Stimulated activated CD8-positive, alpha-beta memory T cell treated with anti-CD3 and anti-CD28 coated beads, Interleukin-15, amount 100 ng/mL, for 1 hour (primary cell): ENCODE measurements at places on chromosomes 13 and 19.

GRCh38 chr13:103976371-103976770 is 910.2 kb upstream of the SLC10A2 start:
- DNase-seq = no peak

GRCh38 chr19:34711890-34712289 is 22.2 kb upstream of the ZNF181 start:
- no peak for DNase-seq

- DNase-seq = no peak
These were observed 33.2 kb upstream of the PEPD start for GRCh38 chr19:33554821-33555220.

DNA sequence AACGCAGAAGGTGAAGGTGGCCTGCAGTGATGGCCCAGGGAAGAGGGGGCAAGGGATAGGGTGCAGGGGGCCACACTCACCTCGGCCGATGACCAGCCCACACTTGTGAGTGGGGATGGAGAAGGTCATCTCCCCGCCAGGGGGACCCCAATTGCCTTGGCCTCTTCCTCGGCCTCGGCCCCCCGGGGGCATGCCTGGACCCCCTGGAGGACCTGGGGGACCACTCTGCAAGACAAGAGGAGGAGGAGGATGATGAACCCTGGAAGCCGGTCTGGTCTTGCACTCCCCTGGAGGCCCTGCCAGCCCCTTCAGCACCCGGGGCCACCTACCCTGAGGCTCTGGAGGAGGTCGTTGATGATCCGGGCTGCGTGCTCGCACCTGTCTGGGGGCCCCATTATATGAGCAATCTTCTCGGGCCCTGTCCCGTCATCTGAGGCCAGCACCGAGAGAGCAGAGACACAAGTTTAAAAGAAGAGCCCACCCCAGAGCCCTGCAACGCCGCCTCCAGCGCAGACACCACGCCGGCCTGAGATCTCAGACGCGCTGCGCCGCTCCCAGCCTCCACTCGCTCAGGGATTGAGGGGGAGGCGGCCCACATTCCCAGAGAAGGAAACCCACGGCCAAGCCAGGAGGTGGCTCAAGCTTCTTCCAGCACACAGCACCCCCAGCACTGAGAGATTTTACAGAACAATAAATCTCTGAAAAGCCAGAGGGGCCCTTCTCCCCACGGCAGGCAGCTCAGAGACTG is 7.8 kb downstream of the KHSRP start:
- no peak for DNase-seq

DNA sequence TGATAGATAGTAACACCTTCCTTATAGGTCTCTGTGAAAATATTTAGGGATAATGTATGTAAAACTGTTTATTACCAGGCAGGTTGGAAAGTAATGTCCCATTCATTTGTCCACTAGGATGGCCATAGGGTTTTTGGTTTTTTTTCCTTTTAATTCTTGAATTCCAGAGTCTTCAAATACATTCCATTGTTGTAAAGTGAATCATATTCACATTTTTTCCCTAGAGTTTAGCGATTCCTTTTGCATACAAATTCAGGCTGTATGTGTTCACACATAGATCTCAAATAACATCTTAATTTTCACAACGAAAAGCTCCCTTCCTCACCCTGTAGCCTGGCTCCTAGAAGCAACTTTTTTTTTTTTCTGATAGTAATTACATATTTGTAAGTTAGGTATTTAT is 1.8 kb upstream of the ZNF557 start:
- DNase-seq = no peak

DNA sequence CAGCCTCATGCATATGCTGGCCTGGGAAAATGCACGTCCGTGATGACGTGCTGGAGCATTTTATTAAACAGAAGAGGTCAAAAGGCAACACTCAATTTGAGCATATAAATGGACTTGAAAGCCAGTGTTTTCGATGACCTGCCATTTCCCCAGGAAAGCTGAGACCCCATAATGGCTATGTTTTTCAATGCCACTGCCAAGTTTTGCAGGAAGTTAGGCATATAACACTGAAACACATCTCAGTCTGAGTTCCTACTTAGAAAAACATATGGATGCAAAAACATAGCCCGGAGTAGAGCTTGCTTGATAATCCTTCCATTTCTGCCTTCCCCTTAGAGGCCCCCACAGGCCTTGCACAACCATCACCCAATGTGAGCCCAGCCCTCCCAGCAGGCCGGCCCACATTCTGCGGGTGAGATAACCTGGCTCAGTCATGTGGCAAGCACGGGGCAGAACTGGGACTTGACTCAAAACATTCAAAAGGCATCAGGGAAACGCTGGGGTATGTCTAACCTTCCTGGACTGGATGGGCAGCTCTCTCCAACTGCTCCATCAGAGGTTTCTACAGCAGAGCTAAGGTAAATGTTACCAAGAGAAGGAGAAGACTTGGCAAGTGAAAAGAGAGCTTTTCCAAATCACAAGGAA is 24.9 kb downstream of the EPS15L1 start:
- DNase-seq = no peak

DNA sequence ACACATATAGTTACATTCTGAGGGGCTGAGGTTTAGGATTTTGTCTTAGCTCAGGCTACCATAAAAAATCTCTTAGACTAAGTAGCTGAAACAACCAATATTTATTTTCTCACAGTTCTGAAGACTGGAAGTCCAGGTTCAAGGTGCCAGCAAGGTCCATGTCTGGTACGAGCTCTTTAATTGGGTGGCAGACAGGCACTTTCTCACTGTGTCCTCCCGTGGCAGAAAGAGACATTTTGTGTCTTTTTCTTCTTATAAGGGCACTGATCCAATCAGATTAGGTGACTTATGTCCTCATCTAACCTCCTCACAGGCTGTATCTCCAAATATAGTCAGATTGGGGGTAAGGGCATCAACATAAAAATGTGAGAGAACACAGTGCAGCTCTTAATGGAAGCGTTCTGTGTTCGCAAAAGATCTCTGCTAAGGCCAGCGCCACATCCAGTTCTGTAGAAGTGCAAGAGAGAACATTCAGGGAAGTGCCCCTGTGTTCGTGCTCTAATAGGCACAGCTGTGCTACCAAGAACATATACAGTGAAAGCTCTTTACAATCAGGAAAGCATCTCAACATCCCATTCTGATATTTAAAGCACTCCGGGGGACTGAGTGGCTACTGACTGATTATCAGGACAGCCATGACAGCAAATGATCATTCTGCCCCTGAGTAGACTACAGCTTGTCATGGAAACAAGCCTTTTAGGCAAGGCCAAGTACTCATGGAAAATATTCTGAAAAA is 819.2 kb downstream of the LIG4 start:
- no peak for DNase-seq

DNA sequence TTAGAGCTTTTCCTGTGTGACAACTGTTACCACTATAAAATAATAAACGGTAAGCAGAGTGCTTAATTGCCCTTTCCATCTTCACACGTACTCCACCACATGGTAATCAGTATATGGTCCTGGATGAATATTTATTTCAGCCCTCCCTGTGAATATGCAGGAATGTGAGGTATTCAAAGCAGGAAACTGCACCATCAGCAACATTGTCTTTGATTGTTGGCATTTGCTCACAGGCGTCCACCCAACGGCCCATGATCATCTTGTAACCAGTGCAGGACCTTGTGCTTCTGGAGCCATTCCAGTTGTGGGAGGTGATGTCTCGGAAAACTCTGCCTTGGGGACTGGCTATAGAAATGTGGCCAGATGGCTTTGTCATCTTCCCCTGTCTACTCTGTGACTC is 132.6 kb downstream of the COG6 start:
- no peak for DNase-seq

DNA sequence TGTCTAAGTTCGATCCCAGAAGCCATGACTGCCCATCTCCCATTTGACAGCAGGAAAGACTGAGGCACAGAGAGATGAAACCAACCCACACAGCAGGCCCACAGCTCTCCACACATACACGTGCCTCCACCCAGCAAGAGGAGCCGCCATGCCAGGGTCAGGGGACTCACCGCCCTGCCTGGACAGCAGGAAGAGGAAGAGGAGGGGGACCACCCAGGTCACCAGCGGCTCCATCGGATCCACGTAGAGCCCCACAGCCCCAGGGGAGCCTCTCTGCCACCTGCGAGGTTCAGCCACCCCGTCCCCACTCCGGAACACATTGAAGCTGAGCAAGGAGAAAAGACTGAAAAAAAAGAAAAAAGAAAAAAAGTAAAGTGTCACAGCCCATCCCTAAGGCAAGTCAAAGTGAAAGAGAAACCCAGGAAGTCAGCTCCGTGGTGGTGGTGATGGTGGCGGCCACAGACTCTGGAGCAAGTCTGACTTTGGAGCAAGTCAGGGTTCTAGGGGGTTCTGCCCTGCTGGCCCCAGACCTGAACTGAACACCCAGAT is at the start of gene IL12RB1:
IL12RB1 (minus strand) TSS at position 345 of the 549 bp plus-strand sequence; CDS start at position 234, 111 bp downstream.
- DNase-seq = no peak

GRCh38 chr19:51368366-51369282 is at the start of gene CLDND2:
CLDND2 (minus strand) TSS chr19:51369003; CDS start chr19:51368577, 426 bp downstream.
- no peak for DNase-seq

DNA sequence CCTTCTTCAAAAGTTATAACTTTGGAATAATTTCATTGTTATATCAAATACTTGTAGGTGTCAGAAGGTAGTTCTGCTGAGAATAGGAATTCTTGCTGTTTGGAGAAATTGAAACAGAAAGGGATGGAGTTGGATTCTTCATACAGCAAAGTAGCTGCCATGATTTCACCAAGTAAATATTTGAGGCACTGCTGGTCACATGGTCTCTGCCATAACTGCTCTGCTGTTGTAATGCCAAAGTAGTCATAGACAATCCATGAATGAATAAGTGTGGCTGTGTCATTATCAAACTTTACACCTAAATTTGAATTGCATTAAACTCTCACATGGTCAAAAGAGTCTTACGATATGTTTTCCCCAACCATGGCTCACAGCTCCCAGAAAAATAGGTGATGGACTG is 308.6 kb downstream of the GPC6 start:
- DNase-seq = no peak

- no peak for DNase-seq
These were observed 17.0 kb upstream of the PIK3R2 start for GRCh38 chr19:18135712-18136584.

GRCh38 chr13:35724446-35724845 is 248.0 kb upstream of the MAB21L1 start:
- DNase-seq = no peak

DNA sequence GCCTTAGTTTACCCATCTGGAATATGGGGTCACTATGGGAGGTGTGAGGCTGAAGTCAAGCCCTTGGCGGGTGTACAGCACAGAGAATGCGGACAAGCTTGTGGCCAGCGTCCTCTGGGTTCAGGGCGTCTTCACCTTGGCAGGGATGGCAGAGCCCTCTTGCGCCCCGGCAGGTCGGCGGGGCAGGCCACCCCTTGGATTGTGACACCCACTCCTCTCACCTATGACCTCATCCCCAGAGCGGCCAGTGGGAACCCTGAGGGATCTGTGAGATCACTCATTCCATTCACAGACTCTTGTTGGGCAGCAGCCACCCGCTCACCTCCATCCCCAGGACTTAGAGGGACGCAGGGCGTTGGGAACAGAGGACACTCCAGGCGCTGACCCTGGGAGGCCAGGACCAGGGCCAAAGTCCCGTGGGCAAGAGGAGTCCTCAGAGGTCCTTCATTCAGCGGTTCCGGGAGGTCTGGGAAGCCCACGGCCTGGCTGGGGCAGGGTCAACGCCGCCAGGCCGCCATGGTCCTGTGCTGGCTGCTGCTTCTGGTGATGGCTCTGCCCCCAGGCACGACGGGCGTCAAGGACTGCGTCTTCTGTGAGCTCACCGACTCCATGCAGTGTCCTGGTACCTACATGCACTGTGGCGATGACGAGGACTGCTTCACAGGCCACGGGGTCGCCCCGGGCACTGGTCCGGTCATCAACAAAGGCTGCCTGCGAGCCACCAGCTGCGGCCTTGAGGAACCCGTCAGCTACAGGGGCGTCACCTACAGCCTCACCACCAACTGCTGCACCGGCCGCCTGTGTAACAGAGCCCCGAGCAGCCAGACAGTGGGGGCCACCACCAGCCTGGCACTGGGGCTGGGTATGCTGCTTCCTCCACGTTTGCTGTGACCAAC is at the start of gene SPACA4:
SPACA4 (plus strand) TSS at position 280 of the 896 bp plus-strand sequence; CDS start at position 517, 237 bp downstream.
- no peak for DNase-seq

DNA sequence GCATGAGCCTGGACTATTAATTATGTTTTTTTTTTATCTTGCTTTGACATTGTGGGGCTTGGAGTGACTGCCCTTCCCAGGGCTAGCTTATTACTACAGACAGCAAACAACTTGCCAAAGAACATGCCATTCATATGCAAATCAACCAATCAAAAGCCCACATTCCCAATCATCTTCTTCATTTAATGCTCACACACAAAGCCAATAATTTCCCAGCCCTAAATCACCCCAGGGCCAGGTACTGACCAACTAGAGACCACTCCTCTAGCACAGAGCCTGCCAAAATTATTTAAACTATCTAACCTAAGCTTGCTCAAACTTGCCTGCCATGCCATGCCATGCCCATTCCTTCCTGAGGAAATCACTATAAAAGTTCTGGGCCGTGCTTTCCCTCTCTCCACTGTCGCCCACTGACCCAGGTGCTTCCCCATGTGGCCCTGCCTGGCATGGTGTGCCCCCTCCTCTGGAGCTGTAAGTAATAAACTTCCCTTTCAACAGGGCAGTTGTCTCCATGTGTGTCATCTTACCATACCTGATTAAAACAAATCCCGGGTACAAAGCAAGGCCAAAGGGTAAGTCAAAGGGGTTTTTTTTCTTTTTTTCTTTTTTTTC is 15.7 kb downstream of the PBX4 start:
- no peak for DNase-seq

- no peak for DNase-seq
These were observed 139.6 kb downstream of the CACNA1A start for GRCh38 chr19:13366529-13367143.

DNA sequence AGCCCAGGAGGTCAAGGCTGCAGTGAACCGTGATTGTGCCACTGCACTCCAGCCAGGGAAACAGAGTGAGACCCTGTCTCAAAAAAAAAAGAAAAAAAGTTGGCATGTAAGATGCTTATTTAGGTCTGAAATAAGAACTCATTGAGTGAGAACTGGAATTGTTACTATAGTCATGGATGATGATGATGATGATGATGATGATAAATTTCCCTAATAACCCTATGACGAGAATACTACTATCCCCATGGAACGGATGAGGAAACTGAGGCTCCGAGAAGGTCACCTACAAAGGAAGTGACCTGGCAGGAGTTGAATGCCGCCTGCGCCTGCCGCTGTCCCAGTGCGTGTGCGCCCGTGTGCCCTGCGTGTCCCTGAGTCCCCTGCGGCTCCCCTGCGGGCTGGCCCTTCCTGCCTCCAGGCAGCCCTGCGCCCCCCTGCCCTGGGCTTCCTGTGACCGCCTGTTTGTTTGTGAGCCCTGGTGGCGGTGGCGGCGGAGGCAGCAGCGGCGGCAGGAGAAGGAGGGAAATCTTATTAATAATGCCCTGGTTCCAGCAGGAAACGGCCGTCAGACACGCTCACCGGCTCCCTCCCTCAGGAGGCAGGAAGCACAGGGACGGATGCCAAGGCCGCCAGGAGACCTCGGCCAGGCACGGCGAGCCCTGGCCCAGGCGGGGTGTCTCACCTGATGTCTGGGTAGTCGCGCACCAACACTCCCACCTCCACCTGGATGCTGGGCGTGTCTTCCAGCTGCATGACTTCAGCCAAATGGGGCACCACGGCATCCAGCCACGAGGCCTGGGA is 29.6 kb downstream of the EXOC3L2 start:
- no peak for DNase-seq
